Suprapubic skin (tissue), 4 donors: ENCODE measurements at places on chromosomes 1 and 21.

- no peak for DNase-seq
Observed at GRCh38 chr1:159334797-159335196, 32.7 kb downstream of the FCER1A start.

GRCh38 chr21:36606287-36606982 is 92.5 kb upstream of the SIM2 start:
- no peak for DNase-seq

- DNase-seq, result no peak
Observed at GRCh38 chr1:205304695-205305070, 16.9 kb downstream of the NUAK2 start.

DNA sequence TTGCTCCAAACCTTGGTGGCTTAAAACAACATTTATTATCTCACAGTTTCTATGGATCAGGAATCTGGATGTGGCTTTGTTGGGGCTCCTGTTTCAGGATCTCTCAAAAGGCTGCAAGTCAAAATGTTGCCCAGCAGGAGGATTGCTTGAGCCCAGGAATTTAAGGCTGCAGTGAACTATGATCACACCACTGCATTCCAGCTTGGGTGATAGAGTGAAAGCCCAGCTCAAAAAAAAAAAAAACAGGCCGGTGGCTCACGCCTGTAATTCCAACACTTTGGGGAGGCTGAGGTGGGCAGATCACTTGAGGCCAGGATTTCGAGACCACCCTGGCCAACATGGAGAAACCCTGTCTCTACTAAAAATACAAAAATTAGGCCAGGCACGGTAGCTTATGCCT is 30.0 kb downstream of the BCAS2 start:
- DNase-seq, result no peak

- no peak for DNase-seq
Observed at GRCh38 chr21:39022863-39023693, 160.2 kb downstream of the PSMG1 start.

GRCh38 chr1:12588695-12589094 is 29.3 kb downstream of the DHRS3 start:
- DNase-seq, result no peak

DNA sequence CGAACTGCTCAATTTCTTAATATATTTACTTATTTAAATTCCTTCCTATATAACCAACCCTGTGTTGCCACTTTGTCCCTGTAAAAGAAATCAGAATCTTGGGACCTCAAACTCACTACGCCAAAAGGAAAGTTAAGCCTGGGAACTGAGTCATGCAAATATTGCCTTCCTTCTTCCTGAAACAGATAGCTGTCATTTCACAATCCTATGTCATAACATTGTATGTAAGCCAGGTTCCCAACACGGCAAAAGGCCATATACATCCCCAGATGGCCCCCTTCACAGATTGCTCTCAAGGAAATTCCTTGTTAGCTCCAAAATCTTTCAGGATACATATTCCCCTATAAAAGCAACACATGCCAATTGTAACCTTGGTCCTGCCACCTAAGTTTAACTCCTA is 39.7 kb downstream of the C21orf91 start:
- no peak for DNase-seq

DNA sequence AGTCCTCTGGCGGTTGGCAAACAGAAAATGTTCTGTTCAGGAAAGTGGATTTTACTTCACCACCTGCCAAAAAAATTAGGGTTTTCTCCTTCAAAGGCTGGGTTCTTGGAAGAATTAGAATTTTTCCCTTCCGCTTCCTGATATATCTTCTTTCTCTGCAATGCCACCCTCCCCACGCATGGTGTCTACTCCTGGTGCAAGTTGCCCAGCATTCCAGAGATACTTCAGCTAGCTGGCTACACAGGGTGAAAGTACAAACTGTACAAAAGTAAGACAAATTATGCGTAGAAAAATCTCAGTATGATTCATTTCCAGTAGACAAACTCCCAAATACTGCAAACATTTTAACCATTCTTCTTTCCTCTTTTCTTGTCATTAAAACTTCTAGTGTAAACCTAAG is 430.1 kb upstream of the ESRRG start:
- DNase-seq, result no peak

- no peak for DNase-seq
Observed at GRCh38 chr1:214707306-214708087, 104.5 kb downstream of the CENPF start.

- no peak for DNase-seq
Observed at GRCh38 chr1:209620487-209620884, 31.7 kb downstream of the LAMB3 start.

DNA sequence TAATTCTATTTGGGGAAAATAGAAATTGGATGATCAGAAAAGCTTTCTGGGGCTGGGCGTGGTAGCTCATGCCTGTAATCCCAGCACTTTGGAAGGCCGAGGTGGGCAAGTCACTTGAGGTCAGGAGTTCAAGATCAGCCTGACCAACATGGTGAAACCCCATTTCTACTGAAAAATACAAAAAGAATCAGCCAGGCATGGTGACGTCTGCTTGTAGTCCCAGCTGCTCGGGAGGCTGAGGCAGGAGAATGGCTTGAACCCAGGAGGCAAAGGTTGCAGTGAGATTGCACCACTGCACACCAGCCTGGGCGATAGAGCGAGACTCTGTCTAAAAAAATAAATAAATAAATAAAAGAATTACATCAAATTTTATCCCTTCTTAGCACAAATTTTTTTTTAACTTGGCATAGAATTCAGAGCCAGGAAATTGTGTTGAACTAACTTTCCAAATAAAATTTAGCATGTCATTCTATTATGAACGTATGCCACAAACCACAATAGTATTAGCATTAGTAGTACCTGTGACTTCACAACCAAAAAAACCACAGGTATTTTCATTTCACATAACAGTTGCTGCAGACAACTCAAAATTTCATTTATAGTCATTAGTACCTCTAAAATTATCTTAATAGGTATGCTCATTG is 4.5 kb upstream of the ANKRD13C start:
- DNase-seq, result no peak

DNA sequence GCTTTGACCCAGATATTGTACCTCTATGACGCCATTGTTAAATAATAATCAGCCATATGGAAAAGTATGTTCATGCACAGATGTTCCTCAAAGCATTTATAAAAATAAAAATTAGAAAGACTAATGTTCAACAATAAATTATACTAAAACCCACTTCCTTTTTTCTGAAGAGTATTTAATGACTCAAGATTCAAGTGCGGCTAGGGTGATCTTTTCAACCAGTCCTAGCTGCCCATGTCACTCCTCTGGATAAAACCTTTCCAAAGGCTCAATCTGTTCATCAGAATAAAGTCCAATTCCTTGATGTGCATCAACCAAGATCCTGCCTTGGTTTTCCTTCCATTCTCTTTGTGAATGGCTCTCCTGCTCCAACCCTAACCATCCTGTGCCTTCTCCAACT is 292.0 kb downstream of the VAV3 start:
- no peak for DNase-seq
